Iris pigment epithelial cell (primary cell): ENCODE measurements at places on chromosomes 1 and 21.

GRCh38 chr1:180425952-180426351 is 76.4 kb downstream of the ACBD6 start:
- DNase-seq = no peak

GRCh38 chr21:44911384-44912157 is 9.1 kb downstream of the ITGB2 start:
- DNase-seq = no peak

DNA sequence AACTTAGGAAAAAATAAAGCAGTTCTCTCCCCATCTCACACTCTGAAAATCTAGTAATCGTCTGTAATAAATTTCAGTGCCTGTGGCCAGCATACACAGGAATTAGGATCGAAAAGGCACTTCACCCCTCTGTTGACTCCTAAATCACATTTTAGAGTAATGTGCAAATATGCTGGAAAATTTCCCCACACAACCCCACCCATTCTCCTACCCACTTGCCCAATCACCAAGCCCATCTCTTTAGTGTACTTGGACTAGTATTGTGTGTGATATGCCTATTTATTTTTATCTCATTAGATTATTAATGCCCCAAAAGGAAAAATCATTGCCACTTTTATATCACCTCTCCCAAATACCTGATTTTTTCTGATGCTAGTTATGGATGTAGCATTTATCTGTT is 323.3 kb downstream of the ASTN1 start:
- DNase-seq = no peak

GRCh38 chr1:169561692-169562091 is 24.6 kb downstream of the F5 start:
- DNase-seq = no peak

DNA sequence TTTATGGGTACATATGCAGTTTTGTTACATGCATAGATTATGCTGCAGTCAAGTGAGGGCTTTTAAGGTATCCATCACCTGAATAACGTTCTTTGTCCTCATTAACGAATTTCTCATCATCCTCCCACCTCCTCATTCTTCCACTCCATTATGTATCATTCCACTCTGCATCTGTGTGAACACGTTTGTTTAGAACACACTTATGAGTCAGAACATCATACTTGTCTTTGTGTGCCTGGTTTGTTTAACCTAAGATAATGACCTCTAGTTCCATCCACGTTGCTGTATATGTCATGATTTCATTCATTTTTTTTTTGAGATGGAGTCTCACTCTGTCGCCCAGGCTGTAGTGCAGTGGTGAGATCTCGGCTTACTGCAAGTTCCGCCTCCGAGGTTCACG is 6.7 kb upstream of the MPC2 start:
- DNase-seq = peak; percentile 21

- DNase-seq = no peak
Observed at GRCh38 chr21:42980312-42981213, 6.2 kb downstream of the PKNOX1 start.

DNA sequence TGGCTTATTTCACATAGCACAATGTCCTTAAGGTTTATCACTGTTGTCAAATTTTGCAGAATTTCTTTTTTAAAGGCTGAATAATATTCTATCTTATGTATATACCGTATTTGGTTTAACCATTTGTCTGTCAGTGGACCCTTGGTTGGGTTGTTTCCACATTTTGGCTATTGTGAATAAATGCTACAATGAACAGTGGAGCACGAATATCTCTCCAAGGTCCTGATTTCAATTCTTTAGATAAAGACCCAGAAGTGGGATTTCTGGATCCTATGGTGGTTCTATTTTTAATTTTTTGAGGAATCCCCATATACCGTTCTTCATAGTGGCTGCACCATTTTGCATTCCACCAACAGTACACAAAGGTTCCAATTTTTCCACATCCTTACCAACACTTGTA is 5.8 kb upstream of the ZBTB17 start:
- DNase-seq = no peak

DNA sequence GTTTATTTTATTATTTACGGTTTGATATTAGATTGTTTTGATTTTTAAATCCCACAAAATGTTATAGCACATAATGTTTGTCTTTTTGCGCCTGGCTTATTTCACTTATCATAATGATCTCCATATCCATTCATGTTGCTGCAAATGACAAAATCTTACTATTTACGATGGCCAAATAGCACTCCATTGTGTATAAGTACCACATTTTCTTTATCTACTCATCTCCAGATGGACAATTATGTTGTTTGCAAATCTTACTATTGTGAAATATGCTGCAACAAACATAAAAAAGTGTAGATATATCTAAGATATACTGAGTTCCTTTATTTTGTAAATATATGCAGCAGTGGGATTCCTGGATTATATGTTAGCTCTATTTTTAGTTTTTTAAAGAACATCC is 1568.3 kb downstream of the AMY1C start:
- no peak for DNase-seq

DNA sequence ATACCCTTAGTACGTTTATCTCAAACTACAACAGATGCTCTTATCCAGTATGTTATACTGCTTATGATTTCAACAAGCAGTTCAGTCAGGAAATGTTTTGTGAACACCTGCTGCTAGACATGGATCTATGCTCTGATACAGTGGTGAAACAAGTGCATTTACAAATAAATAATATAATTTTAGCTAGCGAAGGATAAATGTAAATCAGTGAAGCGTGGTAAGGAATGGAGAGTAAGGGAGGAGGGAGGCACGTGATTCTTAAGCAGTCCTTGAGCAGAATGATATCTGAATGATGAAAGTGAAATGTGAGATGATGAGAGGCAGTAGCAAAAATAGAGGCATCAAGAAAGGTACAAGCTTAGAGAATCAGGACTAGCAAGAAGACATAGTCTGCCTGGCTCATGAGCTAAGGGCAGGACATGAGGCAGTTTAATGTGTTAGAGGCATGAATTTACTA is 6.3 kb downstream of the TSNAX start:
- DNase-seq = no peak

- DNase-seq = no peak
Observed at GRCh38 chr1:87338566-87338965, 9.9 kb downstream of the LMO4 start.
